ENCODE measurements at places on chromosomes 12 and 14.
A peak's percentile ranks its signal among the peaks of the same experiment; 100 is the strongest.

- DNase-seq, result no peak
These were observed 30.1 kb downstream of the NPC2 start for GRCh38 chr14:74462993-74463392.

DNA sequence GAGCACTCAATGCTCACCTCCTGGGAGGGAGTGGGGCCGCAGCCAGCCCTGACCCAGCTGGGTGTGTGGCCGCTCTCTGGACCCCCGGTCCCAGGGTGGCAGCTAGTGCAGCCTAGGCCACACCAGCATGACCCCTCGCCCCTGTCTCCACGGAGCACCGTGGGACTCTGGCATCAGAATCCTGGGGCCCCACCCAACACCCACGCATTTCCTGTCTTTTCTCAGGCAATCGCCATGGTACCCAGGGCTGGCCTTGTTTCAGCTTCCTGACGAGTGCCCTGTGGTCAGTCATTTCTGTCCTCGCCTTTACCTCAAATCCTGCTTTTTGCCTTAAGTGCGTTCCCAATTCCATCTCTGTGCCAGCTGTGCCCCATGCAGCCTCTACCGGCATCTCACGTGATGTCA lies 15.9 kb downstream of the PACS2 start:
- no peak for DNase-seq

DNA sequence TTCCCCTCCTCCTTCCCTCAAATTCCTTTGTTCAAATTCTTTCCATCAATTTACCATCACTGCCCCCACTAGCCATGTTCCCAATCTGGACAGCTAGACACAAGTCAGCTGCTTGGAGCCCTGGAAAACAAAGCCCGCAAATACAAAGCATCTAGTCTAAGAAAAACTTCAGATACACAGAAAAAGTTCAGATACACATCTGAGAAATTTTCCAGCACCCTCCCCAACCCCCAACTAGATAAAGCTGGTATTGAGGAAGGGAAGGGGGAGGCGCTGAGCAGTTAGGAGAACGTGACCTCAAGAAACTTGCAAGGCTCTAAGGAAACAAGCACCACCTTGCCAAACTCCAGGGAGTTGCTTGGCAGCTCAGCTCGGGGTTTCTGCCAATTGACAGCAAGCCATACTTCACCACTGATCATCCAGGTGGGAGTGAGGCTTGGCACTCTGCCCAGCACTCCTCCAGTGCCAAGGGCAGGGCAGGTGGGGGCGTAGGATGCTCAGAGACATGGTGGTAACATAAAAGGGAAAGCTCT lies 5.1 kb upstream of the CNIH1 start:
- DNase-seq, result no peak

DNA sequence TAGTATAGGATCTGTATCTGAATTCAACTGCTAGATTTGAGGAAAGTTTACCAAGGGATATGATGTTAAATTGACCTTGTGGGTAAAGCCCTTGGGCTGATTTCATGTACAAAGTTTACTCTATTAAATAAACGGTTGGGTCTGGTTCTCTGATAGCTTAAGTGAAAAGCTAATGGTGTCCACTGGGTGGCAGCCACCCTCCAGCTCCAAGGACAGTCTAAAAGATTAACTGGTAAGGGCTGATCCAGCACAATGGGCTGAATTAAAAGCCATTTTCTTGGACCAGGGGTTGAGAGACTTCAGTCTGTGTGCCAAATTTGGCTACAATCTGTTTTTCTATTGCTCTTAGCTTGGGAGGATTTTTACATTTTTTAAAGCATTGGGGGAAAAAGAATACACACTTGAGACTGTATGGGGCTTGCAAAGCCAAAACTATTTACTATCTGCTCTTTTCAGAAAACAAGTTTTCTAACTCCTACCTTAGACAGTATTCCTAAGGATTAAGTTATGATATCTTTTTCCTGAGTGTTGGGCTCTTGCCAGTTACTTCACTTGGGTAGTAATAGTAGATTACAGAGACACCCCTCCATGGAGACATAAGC lies 116.5 kb downstream of the GPHN start:
- DNase-seq, result peak; percentile 46

DNA sequence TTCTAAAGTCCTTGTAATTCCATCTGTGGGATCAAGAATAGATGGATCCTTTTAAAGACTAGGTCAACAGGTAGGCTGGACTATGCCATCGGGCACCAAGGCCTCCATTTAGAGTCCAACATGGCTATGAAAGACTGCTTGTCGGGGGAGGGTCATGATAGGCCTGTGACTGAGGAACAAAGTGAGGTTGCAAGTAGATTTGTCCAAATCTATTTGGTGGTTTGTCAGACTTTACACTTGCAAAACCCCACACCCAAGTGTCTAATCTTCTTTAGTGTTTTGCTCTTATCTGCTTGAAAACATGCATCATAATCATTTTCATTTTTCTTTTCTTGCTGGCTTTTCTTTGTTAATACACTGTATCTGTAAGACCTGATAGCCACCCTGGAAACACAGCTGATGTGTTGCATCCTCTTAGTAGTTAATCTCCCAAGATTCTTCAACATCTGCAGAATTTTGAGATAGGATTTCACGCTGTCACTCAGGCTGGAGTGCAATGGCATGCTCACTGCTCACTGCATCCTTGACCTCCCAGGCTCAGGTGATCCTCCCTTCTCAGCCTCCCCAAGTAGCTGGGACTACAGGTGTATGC lies 50.3 kb downstream of the TDP1 start:
- no peak for DNase-seq

GRCh38 chr14:76953311-76953945 lies 75.1 kb downstream of the IRF2BPL start:
- peak; percentile 58 for DNase-seq

DNA sequence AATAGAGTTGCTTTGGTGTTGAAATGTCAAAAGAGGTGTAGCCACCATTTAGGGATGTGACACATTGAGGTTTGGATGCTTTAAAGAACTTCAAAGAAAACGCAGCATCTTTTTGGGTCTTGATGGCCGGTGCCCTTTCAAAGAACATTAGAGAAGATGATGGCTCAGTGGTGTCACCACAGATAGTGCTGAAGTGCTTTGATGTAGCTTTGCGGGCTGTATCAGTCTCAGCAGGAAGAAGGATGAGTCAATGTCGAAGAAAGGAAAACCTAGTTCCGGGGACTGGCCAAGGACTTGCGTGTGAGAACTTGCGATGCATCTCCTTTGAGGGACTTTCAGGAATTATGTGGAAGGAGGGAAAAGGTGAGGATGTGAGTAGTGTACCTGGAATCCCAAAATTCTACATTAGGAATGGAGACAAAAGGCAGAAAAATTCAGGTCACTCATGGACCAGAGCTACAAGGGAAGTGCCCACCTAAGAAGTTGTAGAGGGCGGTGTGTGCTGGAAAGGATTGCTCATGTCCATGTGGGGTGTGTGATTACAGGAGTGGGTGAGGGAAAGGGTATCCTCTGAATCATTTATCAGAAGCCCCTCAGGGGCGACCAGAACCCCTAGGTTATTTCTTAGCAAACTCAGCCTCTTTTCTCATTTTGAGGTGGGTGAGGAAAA lies 39.7 kb upstream of the GZMB start:
- DNase-seq, result peak; percentile 83

DNA sequence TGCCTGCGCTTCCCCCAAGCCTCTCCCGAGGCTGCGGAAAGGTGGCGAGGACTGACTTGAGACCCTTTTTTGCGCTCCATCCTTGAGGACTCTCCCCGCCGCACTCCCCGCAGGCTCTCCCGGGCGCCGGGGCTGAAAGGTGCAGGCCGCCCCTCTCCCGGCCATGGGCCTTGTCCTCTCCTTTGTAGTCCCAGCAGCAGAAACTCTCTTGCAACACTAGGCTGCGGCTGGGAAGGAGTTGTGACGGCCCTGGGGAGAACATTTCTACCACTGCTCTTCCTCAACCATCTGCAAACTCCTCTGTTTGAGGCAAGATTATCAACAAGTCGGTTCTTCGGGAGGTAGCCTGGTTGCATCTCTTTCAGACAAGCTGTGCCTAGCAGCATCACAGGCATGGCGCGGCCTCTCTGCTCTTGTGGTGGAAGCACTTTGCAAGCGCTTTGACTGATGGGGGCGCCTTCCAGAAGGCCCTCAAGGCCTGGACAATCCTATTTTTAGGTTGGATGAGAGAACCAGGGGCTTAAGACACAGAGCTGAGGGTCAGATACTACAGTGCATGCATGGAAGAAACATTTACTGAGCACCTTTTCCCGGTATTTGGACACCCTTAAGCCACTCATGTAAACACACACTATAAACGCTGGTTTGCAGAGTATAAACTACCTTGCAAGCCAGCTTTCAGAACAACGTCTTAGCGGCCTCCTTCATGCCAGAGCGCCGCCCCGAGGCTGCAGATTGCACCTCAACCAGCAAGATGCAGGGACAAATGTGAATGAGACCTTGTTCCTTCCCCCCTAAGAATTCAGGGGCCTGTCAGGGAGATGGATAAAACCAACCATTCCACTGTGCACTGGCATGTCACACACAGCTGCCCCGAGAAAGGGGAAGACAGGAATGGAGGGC lies 1.2 kb upstream of the PRIMA1 start:
- no peak for DNase-seq

GRCh38 chr14:73753887-73754795 lies 40.0 kb upstream of the PNMA1 start:
- peak; percentile 75 for DNase-seq

DNA sequence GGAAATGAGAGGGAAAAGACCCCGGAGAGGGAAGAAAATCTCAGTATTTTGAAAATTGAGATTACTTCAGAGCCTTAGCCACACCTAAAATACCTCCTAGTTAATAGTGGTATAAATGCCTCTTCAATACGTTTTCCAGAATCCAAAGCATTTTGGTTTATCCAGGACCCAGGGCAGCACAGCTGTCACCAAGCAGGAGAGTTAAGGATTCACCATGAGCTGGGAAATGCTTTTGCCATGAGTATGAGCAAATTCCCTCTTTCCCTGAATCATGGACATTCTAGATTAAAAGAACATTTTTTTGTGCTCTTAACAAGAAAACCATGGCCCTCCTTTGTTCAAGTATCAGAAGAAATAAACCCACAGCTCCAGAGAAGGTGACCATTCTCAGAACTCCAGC lies 21.8 kb upstream of the RTRAF start:
- no peak for DNase-seq

- no peak for DNase-seq
These were observed 154.2 kb downstream of the PCNX1 start for GRCh38 chr14:71061458-71061857.

DNA sequence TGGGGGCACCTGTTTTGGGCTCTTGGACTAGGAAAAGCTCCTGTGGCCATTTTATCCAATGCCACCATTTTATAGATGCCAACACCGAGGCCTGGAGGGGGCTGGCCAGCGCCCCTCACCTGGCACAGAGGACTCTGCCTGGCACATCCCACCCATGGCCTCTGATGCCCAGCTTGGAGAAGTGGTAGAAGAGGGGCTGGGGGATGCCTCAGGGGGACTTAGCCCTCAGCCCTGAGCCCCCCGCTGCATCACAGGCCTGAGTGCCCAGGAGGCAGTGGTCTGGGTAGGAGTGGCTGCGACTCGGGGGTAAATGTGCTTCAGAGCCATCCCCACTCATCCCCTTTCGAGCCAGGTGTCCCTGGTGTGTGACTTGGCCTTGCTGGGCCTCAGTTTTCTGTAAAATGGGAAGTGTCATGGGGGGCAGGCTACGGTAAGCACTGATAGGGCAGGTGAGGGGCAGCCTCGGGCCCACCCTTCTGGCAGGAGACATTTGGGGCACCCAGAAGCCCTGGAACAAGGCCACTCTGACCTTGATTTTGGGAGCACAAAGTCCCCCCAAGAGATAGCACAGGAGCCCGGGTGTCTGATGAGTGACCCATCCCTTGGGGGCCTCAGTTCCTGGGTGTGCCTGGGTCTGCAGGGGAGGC lies 22.5 kb downstream of the SH2B3 start:
- no peak for DNase-seq

GRCh38 chr14:102362084-102362483 lies 606 bp downstream of the CINP start:
- DNase-seq, result peak; percentile 68

GRCh38 chr12:57844709-57845477 lies 1.6 kb downstream of the CTDSP2 start:
- DNase-seq, result peak; percentile 41

GRCh38 chr12:22653791-22654190 lies 28.8 kb downstream of the ETNK1 start:
- no peak for DNase-seq

DNA sequence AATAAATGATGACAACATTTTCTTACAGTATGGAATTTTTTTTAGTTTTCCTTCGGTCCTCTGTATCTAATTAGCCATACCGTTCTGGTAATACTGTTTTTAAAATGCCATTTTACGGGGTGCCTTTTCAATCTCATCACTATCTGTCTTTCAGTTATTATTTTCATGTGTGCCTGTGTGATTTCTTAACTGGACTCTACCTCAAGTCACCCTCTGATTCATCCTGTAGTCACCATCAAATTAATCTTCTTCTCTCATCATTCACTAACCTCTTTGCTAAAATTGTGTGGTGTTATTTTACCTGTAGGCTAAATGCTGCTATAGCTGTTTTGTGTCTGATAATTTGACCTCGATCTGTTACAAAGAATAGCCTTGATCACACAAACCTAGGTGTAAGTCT lies 16.0 kb upstream of the CCT2 start:
- DNase-seq, result no peak

DNA sequence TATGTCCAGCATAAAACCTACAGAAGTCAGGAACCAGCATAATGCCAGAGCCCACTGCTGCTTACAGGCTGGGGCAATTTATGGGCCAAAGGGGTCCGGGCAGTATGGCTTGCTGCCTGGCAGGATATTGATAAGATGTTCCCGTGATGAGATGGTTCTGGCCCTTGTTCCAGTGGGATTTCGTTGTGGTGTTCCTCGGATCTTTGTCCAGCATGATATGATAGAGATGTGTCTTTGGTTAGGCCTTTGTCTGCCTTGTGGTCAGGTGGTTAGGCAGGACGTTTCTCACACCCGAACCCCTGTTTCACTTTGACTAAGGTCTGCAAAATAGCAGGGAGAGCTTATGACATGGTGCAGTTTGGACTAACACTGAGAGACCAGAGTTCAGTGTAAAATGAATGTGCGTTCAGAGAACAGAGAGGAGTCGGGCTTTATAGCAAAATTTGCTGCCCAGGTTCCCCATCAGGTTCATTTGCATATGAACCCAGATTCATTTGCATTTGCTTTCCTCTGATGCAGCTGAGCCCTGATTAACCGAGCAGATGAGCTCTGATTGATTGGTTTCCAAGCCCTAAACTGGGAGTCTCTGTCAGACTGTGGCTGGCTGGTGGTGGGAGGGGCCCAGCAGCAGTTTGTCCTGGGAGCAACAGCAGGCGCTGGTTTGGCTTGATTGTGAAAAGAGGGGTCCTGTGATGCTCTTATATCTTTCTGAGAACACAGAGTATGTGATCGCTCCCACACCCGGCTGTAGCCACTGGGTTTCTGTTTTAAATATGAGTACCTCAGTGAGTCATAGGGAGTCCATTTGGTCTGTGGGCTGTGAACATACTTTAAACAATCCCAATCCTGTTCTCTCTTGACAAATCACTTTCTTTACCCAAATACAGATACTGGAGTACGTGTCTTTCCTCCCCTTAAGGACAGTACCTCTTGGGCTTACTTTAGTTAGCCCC lies 156.3 kb upstream of the PZP start:
- DNase-seq, result peak; percentile 74

GRCh38 chr12:54394281-54394719 lies 9.8 kb upstream of the ZNF385A start:
- peak; percentile 48 for DNase-seq

Measured in activated T-cell treated with anti-CD3 and anti-CD28 coated beads, Interleukin-2, amount 50 U/mL, for 72 hours (primary cell).